ENCODE measurements at places on chromosomes 11 and 22. TPM values are rescaled to one million over a fixed set of nuclear protein-coding genes. Genes with fewer than 3 reads are reported as not detected.

DNA sequence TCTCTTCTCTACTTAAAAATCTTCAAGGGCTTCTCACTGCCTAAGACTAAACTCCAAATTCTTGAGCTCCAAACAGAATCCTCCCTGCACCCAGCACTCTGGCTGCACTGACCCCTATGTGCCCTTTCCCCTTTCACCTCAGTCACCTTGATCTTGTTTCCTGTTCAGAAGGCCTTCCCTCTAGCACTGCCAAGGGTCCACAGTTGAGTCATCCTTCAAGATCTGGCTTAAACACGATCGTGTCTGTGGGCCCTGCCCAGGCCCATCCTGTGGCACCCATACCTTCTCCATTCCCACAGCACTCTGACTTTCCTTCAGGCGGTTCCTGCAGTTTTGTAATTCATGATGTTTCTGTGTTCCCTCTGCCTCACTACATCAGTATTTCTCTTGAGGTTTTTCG lies 129.2 kb downstream of the ARL14EP start:
- no peak for DNase-seq

DNA sequence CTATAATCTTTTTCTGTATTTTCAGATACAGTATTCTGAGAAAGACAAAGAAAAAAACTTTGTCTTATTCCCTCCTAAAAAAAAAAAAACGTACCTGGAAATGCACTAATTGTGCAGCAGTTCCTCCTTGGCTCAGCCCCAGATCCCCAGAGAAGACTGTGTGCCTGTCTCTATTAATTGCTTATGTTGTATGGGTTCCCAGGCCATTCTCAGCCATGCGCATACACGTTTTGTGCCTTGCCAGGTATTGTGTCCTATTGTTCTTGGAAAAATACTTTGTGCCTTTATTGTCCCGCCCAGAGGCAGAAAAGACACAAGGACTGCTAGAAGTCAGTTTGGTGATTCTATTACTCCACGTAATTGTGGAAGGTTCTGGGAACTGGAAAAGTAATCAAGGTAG lies 91.2 kb downstream of the PIWIL4 start:
- no peak for DNase-seq

DNA sequence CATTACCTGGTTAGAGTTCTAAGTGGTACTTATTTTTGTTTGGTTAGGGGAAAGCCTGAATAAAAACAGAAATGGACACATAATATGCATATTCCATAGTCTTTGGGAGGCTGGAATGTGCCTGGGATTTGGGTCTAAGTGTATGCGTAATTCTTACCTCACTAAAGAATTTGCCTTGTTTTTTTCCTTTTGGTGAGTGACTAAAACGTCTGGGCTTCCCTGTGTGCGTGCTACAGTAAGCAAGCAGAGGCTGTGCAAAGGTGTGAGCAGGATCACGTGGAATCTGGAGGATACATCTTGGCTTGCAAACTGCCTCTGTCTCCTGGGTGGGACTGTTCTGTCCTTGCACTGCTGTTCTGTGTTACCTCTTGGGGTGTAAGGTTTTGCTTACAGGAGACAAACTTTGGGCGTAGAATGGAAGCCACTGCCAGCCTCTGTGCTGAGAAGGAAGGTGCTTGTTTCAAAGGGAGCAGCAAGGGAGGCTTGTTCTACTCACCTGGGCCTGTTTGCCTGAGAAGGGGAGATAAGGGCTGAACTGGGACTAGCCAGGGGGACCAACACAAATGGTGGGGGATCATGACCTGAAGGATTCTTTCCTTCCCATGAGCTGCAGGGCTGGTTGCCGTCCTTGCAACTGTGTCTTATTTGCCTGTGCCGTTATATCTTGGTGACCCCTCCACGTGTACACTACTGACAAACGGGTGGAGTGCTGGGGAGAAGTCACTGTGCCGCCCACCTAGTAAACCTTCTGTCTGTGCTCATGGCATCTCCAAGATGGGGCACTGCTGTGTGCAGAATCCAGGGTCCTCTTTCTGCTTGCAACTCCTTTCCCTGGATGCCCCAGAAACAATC lies 4.5 kb downstream of the NEAT1 start:
- DNase-seq, result peak; percentile 42

DNA sequence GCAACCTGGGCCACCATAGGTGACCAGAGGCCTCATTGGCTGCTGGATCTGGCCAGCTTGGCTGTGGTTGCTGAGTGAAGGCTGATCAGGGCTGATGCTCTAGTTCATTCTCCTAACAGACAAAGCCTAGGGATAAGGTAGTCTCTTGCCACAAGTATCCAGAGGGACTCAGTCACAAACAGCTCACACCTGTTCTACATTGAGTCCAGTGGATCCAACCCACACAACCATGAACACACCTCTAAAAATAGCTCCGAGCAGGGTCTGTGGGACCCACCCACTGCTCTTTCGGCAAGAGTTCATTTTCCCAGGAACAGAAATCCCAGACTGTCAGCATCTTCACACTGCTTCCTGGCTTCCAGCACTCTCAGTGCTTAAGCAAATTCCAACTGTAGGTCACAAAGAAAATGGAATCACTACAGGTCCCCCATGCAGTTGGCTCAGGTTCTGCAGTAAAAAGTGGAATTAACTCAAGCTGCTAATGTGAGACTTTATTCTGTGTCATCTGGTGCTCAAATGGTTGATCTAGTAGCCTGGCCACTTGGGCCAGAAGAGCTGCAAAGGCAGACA lies 67.3 kb downstream of the PPFIBP2 start:
- DNase-seq, result no peak

DNA sequence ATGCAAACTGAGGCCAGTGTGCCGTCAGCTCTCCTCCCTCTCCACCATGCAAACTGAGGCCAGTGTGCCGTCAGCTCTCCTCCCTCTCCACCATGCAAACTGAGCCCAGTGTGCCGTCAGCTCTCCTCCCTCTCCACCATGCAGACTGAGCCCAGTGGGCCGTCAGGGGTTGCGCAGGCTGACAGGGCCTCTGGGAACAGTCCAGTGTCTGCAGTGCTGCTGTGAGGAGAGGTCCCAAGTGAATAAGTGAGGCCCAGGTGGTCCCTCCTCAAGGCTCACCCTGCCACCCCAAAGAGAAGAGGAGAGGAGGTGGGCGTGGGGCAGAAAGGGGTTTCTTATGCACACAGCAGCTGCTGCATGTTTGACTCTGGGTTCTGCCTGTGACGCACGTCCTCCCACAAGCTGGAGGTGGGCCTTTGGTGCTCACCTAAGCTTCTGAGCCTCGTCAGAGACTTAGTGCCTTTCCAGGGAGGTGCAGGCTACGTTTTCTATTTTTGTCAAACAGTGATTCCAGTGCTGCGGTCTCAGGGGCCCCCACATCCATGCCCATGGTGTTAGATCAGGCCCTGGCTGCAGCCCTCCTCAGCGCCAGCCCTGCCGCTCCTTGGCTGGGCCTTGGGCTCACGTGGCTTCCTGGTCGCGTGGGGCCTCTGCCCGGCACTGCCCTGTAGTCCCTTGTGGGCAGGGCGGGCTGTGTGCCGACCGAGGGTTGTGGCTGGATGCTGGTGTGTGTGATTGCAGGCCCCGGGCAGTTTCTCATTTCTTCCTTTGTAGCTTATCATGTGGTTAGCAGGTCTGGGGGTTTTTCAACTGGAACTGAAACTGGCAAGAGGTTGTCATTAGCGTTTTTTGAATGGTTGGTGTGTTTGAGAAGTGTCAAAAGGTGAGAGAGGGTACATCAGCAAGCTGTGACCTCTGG lies 7.1 kb downstream of the TPCN2 start:
- DNase-seq, result peak; percentile 22

DNA sequence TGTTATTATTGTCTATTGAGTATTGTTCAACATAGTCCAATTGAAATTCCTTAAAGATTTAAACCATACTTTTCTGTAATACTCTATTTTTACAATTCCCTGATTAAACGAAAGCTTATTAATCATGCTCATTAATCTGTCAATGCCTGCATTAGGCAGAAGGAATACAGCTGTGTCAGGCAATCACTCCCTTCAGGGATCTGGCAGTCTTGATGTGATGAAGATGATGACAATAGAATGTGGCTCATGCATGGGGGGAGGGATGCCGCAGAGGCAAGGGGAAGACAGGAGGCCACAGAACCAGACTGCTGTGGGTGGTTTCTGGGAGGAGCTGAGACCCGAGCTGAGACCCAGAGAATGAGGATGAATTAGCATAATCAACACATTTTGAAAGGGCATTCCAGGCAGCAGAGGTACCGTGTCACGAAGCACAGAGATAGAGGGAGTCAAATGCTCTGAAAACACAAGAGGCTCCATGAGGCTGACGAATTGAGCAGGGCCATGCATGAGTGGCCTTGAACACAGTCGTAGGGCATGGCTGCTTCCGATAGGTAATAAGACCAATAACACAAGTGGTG lies 1075.5 kb downstream of the OPCML start:
- no peak for DNase-seq

- no peak for DNase-seq
These were observed 21.2 kb downstream of the RFPL2 start for GRCh38 chr22:32183625-32184024.

DNA sequence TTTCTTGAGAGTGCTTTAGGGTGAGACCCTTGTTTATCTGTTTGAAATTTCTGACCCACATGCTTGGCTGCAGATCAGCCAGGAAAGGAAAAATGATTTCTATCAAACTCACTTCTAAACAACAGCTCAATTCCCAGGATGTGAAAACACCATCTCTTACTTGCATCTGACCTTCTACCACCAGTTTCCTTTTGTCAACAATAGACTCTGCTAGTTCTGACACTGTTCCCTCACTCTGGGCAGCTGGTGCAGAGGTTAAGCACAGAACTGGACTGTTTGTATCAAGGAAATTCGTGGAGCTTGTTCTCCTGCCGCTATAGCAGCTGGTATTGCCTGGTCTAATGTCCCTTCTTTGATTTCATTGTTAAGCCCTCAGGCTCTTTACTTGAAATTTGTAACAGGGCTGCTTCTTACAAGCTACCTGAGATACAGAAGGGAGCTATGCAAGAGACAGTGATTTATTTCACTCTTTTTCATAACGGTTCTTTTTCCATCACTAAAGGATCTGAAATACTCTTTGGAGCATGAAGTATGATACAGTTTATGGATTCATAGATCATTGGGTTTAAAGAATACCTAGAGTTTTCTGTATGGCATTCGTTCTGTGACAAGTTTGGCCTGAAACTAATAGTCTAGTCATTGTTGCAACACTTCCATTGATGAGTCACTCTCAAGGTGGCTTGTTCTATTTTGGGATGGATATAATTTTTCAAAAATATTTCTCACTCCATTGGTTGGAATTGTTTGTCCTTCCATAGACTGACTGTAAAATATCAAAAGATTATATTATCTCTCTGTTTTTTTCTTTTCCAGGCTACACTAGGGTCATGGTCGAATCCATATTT lies 178.2 kb upstream of the ZC3H12C start:
- no peak for DNase-seq

DNA sequence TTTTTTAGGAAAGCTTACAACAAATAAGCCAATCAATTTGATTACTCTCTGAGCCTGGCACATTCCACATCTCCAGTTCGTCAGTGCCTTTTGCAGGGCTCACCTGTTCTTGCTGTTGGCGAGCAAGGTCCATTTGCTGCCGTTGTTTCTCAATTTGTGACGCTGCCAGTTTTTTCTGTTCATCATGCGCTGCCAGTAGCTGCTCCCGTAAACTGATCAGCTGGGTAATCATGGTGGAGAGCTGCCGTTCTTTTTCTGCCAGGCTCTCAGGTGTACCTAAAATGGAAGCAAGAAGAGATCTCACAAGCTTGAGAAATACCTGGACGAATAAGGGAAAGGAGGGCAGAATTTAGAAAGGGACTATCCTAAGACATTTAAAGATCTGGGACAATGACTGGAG lies 169.7 kb downstream of the SOX6 start:
- DNase-seq, result no peak

GRCh38 chr11:2688381-2689231 lies 11.2 kb downstream of the KCNQ1OT1 start:
- DNase-seq, result no peak

- no peak for DNase-seq
These were observed 125.7 kb downstream of the TENM4 start for GRCh38 chr11:79314906-79315689.

GRCh38 chr11:2213384-2213842 lies 41.8 kb upstream of the TH start:
- no peak for DNase-seq

TTC36 gene
- total RNA-seq, result 0.62 TPM

P2RX3 gene
- total RNA-seq, result not detected

PKNOX2 gene
- not detected for total RNA-seq

LINC01488 gene
- not detected for total RNA-seq

PRRG4 gene
- total RNA-seq, result 0.90 TPM
